ENCODE measurements at places on chromosomes 2 and 18.

- DNase-seq = no peak
These were observed 33.3 kb downstream of the FAM178B start for GRCh38 chr2:96952976-96953610.

GRCh38 chr2:144890828-144891227, 370.9 kb upstream of the ZEB2 start:
- DNase-seq = peak; percentile 15

DNA sequence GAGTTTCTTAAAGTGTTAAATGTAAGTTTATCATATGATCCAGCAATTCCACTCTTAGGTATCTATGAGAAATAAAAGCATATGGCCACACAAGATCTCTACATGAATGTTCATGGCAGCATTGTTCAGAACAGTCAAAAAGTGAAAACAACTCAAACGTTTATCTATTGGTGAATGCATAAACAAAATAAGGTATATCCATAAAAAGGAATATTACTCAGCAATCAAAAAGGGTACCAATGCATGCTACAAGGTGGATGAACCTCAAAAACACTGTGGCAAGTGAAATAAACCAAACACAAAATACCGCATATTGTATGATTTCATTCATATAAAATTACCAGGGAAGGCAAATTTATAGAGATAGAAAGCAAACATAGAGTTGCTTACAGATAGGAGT, 337.6 kb downstream of the PIK3C3 start:
- DNase-seq = no peak

- no peak for DNase-seq
These were observed 54.3 kb upstream of the PEX13 start for GRCh38 chr2:60963190-60963589.

DNA sequence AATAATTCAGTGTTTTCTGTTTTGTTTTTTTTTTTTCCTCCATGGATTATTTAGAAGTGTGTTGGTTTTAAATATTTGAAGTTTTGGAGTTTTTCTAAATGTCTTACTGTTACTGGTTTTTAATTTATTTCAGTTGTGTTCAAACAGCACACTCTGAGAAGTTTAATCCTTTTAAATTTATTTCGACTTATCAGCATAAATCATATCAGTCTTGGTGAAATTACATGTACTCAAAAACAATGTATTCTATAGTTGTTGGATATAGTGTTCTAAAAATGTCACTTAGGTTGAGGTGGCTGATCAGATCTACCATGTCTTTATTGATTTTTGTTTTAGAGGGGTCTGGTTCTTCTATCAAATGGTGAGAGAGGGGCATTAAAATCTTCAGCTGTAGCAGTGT, 134.7 kb downstream of the NCOA1 start:
- DNase-seq = no peak
